ENCODE measurements at places on chromosomes 3 and 15.

GRCh38 chr15:90143166-90143655 is 40.9 kb upstream of the IDH2 start:
- no peak for DNase-seq

- DNase-seq, result no peak
These were observed 53.9 kb downstream of the CLASP2 start for GRCh38 chr3:33664195-33664594.

DNA sequence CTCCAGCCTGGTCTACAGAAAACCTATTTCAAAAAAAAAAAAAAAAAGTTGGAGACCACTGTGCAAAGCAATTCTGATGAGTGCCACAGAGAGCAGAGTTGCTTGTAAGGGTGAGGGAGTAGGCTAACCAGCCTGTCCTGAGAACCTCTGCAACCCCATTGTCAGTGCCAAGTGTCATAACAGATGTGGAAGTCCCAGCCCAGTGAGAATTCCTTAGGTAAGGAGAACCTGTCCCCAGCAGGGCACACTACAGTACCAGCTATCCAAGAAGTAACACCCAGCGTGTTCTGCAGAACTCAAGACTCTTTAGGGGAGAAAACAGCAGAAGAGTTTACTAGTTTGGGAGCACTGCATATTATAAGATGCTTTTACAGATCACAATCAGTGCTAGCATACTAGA is 156.3 kb downstream of the LIPC start:
- DNase-seq, result no peak

DNA sequence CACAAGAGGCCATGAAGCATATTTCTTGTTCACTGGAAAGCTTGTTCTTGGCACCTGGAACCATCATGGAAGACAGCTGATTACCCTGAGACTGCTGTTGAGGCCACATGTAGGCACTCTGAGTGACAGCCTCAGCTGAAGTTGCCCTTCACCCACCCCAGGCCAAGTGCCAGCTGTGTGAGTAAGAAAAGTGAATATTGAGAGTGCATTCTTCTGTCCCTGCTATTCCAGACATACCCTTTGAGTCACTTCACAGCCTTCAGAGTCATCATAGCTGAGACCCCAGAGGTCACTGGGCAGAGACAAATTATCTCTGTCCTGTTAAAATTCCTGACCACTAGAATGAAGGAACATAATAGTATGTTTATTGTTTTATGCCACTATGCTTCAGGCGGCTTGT is 79.6 kb downstream of the NFKBIZ start:
- DNase-seq, result peak; percentile 38

DNA sequence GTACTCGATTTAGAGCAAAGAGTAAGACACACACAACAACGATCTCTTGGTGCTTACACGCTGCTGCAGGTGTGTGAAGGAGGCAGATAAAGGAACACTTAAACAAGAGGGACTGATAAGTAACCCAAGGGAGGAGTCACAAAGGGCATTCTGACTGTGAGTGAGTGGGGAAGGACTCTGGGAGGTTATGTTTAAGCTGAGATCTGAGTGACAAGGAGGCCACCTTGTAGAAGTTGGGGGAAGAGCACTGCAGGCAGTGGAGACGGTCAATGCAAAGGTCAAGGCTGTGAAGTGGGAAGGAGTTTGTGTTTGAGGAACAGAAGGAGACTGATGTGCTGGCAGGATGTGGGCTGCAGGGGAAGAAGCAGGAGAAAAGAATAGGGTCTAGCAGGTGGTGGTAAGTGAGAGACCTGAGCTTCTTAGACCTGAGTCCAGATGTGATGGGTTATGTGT is 63.1 kb downstream of the LPP start:
- DNase-seq, result no peak

DNA sequence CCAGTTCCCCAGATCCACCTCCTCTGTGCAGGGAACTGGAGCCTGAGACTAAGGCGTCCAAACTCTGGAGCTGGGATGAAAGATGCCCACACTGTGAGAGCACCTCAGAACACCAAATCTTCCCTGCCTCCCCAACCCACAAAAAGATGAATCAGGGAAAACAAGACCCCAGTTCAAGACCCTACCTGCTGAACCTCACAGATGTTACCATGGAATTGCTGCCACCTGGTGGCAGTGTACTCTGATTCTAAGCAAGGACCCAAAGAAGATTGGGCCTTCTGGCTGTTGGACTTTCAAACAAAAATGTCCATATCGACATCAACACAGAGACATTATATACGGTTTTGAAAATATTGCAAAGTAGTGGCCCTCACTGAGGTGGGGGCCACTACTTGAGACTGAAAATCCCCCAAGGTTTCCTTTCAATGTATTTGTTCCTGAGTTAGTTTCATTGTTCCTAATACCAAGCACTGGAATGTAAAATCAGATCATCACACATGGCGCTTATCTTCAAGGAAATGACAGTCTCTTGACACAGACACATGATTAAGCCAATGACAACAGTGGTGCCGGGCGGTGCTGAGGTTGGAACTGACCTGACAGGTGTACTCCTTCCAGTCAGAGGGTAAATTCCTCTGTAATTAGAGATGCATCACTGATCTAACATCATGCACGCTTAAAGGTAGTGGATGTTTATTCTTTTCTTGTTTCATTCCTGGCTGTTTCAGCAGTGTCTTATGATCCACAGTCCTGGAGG is 67.6 kb downstream of the SLC6A11 start:
- DNase-seq, result no peak

DNA sequence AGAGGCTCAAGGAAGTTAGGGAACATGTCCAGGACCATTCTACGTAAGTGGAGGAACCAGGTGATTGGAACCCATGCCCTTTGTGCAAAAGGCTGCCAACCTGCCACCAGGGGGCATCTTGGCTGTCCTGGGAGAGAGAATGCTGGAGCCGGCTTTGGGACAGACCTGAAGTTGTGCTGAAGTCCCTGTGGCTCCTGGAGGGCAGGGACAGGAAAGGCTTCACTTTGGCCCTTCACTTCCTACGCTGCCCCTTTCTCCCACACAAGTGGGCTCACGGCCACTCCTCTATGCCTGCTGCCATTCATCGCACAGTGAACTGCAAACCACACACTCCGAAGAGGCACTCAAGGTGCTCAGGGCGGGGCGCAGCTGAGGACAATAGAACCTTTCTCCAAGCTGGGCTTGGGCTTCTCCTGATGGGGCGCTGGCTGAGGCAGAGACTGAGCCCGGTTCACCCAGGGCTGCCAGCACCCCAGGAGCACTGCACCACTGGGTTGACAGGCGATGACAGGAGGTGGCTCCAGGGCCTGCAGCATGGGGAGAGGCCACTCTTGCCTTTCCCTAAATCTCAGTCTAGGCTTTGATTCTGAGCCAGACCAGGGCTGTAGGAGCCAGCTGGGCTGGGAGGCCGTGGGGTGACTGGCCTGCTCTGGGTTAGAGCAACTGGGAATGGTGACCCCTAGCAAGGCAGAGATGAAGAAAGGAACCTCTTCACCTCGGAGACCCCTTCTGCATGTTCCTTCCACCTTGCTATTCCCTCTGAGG is 8.4 kb downstream of the SHF start:
- DNase-seq, result no peak

- DNase-seq, result no peak
These were observed 33.5 kb downstream of the DNAJB8 start for GRCh38 chr3:128432971-128433836.

DNA sequence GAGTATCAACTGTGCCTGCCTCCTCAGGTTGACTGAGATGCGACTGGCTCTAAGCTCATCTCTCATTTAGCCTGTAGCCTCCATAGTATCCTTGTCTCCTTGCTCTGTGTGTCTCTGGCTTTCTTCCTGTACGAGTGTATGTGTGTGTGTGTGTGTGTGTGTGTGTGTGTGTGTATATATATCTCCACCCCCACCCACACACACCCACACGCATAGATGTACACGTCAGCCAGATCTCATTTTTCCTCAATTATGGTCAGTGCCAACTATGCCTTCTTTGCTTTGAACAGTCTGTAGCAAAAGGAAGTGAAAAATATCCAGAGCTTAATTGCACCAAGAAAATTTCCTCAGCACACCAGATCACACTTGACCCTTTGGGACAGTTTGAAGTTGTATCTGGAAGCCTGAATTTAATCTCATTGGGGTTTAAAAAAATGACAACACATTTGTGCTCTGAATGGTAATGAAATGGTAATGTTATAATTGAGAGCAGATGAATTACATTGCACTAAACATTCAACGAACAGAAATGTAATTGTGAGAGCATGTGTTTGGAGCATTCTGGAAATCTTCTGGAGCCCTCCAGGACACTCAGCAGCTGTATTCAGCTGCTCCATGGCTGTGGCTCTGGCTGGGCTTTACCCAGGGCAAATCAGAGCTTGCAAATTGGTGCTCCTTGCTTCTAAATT is 63.6 kb downstream of the RYR3 start:
- DNase-seq, result no peak

- DNase-seq, result no peak
These were observed 93.6 kb downstream of the RPLP1 start for GRCh38 chr15:69546182-69546581.

GRCh38 chr15:60390871-60391501 is 6.8 kb downstream of the ANXA2 start:
- DNase-seq, result peak; percentile 51

DNA sequence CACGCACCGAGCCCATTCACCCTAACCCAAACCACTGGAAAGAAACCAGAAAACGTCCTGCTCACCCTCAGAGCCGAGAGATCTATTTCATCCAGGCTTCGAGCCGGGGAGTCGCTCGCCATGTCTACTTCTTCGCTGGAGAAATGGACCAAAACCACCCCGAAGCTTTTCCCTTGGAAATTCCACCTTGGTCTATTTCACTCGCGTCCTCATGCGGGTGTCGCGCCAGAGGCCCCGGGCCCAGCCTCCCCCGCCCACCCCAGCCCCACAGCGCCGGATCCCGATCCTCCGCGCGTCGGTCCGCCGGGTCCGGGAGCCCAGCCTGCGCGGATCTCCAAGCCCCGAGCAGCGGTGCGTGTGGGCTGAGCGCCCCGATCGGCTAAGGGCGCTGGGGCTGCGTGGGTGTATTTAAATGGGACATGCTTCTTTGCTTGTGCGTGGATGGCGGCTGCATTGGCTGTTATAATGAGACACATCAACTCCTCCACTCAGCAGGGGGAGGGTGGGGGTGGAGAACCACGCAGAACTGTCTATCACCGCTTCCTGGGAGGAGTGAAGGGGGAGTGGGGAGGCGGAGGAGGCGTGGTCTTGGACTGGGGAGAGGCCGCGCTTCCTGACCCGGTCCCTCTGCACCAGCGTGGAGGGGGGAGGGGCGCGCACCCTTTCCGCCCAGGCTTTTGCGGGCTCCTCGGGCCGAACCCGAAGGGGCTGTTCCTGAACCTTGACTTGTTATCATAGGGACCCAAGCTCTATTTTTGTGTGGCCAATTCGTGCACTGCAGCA is at the start of gene TNIK:
Gene TNIK, minus strand, starts transcription at position 464 of the 783 bp plus-strand sequence. Its CDS starts 342 bp downstream, at position 122.
- DNase-seq, result peak; percentile 60

DNA sequence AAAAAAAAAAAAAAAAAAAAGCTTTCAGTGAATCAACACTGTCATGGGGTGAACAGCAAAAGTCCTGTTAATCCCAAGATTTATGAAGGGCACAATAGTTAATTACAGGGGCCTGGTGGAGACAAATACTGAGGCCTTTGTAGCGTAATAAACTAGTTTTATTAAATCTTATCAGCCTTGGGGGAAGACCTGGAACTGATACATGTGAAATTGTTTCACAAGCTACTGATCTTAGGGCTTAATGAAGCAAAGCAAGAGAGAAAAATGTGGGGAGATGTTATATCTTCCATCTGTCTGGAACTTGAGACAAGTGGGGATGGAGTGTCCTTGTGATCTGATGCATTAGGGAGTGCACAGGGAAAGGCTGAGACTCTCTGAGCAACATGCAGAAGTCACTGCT is 47.9 kb upstream of the OSBPL11 start:
- DNase-seq, result no peak
